ENCODE measurements at places on chromosomes 4 and X. TPM values are rescaled to one million over a fixed set of nuclear protein-coding genes. Genes with fewer than 3 reads are reported as not detected.

PRPS2 gene
- 48.9 TPM for total RNA-seq

PLCXD1 gene
- total RNA-seq: 14.7 TPM

DNA sequence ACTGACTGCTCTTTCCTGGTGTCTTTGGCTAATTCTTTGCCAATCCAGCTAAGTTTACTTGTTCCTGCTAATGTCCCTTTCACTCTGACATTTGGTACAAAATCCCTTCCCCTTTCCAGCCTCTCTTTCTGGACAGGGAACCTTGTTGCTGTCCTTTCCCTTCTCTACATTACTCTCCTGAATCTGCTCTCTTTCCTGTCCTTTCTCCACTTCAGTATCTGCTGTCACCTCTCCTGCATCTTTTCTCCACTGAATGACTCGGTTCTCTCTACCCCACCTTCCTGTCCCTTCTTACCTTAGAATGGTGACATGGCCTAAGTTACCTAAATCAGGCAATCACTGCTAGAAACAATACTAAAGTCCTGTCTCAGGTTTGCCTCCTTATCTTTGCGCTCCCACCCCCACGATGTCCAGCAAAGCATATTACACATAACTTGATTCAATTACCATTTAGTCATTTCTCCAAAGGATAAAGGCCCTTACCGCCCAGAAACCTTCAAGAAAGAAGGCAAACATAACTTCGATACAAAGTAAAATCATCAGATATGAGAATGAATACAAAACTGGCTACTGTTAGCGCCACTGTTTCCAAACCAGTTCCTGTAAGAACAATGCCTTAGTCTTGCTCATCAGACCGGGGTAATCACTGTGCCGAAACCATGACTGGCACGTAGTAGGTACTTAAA, 890 bp downstream of the BOD1L1 start:
- DNase-seq: no peak

- DNase-seq: no peak
Measured at GRCh38 chr4:150950657-150951288, 64.3 kb downstream of the LRBA start.

BCLAF3 gene
- total RNA-seq: 39.1 TPM

IBSP gene
- total RNA-seq: not detected

SLC25A6 gene
- 139 TPM for total RNA-seq

DNA sequence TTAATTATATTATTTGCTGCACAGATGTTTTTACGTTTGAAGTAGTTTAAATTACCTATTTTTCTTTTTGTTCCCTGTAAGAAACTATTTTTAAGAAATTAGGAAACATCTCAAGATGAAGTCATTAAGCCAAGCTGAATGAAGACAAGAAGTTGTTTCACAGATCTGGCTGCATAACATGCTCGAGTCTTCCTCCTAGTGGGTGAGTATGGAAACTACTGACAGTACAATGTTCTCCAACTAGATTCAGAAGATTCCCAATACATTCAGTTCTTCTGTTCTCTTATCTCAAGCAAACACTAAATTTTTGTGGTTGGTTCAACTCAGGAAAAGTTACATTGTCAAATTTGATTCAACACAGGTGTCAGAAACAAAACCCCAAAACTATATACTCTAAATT, 256.8 kb upstream of the VCX start:
- DNase-seq: no peak

SPANXC gene
- total RNA-seq: not detected

GRCh38 chr4:135838889-135839288, 1637.3 kb upstream of the PABPC4L start:
- DNase-seq: peak; percentile 1

DNA sequence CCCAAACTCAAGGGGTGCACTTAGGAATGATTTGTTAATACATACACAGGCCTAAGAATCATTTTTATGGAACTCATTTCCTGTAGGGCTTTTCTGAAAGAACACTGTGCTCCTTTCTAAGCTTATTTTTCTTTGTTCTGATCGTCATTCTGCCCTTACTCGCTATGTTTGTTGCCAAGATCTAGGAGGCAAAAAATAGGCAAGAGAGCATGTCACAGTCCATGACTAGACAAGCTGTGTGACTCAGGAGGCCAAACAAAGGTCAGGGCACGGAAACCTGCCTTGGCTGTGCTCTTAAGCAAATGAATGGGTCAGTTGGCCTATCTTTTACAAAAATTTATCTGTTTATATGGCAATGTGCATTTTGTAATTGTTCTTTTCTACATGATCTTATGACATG, 42.5 kb upstream of the C1GALT1C1 start:
- peak; percentile 1 for DNase-seq

DNA sequence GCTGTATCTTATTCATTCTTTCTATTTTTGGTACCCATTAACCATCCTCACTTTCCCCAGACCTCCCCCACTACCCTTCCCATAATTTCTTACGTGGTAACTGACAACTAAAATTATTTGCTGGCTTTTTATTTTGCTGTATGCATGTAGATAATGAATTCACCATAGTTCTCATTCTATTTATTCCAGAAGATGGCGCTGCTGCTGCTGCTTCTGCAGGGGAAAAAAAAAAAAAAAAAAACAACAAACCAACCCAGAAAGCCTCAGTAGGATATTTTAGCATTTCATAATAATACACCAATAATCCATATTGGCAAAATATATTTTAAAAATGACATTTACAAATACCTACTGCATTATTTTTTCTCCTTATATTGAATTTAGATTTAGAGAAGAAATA, 416.6 kb upstream of the MAGEB18 start:
- DNase-seq: no peak

DNA sequence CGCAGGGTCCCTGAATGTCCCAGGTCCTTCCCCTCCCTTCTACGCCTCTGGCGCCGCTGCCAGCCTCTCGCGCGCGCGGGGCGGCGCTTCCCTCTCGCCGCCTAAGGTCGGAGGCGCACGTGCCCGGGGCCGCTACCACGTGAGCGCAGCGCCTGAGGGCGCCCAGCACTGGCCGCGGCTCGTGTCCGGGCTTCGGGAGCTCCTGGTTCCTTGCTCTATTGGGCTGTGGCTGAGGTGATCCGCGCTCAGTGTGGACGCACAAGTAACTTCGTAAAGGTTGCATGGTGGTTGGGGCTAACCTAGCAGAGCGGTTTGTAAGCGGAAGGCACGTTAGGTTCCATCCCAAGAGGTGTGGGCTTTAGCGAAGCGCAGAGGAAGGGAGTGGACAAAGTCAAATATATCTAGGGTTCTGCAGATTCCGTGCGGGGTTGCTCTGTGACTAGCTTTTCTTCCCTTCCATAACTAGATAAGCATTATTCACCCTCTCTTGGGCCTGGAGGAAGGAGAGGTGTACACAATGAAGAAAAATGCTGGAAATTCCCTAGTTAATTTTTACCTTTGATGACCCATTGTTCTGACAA, 1.8 kb downstream of the TLL1 start:
- no peak for DNase-seq

GRCh38 chr4:187366530-187366929, 629.0 kb upstream of the ZFP42 start:
- DNase-seq: no peak

DNA sequence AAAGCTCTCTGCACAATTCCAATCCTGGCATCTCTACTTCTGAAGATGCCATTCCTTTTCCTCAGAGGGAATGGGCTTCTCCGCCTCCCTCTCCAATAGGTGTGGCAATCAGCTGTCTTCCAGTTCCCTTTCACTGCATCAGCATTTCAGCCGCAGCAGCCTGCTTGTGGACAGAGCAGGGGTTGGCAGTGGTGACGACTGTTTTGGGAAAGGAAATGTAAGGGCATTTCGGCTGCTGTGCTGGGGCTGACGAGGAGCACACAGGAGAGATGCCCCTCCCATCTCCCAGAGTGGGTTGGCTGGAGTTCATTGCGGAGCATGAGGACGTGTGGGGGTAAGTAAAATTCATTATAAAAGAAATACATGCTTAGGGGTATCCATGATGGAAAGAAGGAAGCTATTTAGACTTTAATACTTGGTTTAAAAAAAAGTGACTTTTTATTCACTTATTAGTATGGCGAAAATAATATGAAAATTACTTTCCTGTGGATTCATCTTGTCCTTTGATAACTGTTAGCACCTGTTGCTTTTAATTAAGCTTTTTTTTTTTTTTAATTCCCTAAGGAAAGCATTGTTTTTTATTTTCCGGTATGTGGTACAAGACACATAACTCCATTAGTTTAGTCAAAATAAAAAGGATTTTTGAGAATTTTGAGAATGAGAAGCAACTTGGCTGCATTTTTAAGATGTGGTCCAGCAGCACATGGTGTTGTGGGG, at the start of gene LIMCH1:
Gene LIMCH1, plus strand, starts transcription at position 141 of the 717 bp plus-strand sequence. CDS start 67,839 bp downstream, outside the sequence.
- no peak for DNase-seq

GRCh38 chr4:38928568-38928967, 61.0 kb downstream of the FAM114A1 start:
- no peak for DNase-seq
